ENCODE measurements at places on chromosomes 7 and 10.

- H3K4me3 ChIP-seq: no peak overlapping the region
- H3K4me1 ChIP-seq: no peaks in the 10 kb centered on the region
- no peak for DNase-seq
- no peaks in the 10 kb centered on the region for H3K36me3 ChIP-seq
- no peaks in the 10 kb centered on the region for H3K27me3 ChIP-seq
These were observed 76.1 kb downstream of the GPR37 start for GRCh38 chr7:124689523-124689922.

DNA sequence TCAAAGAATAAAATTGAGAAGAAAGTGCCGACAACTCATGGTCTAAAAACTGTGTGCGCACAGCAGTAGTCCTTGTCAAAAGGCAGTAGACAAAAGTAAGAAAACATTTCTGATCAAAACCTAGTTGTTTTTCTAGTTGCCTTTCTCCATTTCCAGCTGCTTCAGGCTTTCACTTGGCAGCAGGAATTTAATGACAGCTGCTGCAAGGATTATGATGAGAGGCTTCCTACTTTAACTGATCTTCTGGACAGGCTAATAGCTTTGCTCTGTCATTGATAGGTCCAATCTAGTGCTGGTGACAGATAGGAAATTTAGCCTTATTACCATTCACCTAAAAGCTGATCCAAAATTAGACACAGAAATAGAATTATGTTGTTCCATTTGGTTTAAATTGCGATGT lies 110.7 kb upstream of the SEMA3C start:
- no peaks in the 10 kb centered on the region for H3K36me3 ChIP-seq
- DNase-seq: no peak
- H3K27me3 ChIP-seq: peaks cover 5% of the 10 kb centered on the region
- H3K4me3 ChIP-seq: no peak overlapping the region
- no peak overlapping the region for H3K27ac ChIP-seq
- no peaks in the 10 kb centered on the region for H3K4me1 ChIP-seq

DNA sequence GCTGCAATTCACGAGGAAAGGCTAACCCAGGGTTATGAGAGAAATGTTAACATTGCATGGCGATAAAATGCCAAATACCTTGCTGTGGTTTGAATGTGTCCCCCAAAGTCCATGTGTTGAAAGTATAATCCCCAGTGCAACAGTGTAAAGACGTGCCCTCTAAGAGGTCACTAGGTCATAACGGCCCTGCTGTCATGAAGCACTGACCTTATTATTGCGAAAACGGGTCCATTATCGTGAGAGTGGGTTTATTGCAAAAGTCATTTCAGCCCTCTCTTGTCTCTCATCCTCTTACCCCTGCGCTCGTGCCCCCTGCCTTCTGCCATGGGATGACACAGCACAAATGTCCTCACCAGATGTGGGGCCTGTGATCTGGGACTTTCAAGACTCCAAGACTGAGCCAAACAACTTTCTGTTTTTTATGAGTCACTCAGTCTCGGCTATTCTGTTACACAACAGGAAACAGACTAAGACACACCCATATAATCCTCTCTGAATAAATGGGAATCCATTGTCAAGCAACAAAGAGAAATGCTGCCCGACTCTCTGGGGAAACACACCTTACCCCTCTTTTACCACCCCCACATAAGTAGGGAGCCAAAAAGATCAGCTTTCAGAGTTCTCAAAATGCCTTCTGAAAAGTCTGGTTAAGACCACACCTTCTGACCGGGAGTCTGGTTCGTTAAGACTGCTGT lies 73.1 kb upstream of the UCN3 start:
- H3K4me1 ChIP-seq: peaks cover 21% of the 10 kb centered on the region
- H3K4me3 ChIP-seq: no peak overlapping the region
- H3K36me3 ChIP-seq: no peaks in the 10 kb centered on the region
- peak; percentile 79 for DNase-seq

DNA sequence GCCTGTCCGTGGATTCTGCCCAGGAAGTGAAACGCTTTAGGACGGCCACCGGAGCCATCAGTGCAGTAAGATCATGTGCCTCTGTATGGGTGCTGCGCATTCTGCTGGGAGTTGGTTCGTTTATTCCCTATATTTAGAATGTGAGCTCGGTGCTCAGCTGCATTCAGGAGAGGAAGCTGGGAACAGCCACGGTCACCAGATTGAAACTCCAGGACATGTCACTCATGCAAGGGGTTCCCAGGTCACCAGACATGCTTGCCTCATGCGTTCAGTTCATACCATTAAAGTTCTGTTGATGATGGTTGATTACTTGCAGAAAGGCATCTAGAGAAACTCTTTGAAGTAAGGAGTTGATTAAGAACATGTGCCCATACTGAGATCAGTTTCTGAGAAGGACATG lies 78.1 kb downstream of the TRRAP start:
- no peak overlapping the region for H3K27ac ChIP-seq
- H3K4me1 ChIP-seq: no peaks in the 10 kb centered on the region
- H3K4me3 ChIP-seq: no peak overlapping the region
- no peaks in the 10 kb centered on the region for H3K27me3 ChIP-seq
- DNase-seq: no peak

DNA sequence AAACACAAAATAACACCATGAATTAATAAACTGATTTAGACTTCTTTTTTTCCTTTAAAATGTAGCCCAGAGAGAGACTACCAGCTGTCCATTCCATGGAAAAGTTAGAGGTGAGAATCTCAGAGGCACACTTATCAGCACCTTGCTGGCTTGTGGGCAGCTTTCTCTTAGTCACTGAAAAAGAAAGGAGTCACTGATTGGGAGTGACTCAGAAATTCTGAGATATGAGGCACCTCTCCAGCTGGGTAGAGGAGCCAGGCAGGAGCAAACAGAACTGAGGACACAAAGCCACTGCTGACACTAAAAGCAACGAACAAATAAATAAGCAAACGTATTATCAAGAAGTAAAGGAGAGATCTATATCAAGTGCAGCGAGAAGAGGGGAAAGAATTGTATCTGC lies 310.6 kb downstream of the PARD3 start:
- H3K4me3 ChIP-seq: no peak overlapping the region
- no peaks in the 10 kb centered on the region for H3K4me1 ChIP-seq
- DNase-seq: peak; percentile 19
- no peaks in the 10 kb centered on the region for H3K27me3 ChIP-seq
- H3K36me3 ChIP-seq: no peaks in the 10 kb centered on the region
- H3K27ac ChIP-seq: no peak overlapping the region

DNA sequence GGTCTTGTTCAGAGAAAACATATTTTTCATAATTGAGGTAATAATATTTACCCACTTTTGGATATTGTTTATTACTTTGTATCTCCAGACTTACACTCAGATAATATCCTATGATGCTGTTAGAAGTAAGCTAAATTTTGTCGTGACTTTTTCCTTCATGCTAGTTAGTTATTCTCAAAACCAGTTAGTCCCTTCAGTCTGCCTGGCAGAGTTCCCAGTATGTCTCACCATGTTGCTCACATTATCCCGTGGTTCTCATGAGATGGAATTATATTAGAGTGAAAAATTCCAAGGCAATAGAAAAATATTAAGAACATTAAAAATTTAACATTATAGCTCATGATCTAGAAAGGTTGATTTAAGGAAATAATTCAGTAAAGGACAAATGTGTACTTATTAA lies 81.5 kb upstream of the SMIM30 start:
- no peaks in the 10 kb centered on the region for H3K36me3 ChIP-seq
- no peaks in the 10 kb centered on the region for H3K4me1 ChIP-seq
- no peaks in the 10 kb centered on the region for H3K27me3 ChIP-seq
- no peak overlapping the region for H3K27ac ChIP-seq
- no peak for DNase-seq

- no peaks in the 10 kb centered on the region for H3K27me3 ChIP-seq
- no peak for DNase-seq
- no peak overlapping the region for H3K4me3 ChIP-seq
- H3K36me3 ChIP-seq: no peaks in the 10 kb centered on the region
- no peaks in the 10 kb centered on the region for H3K4me1 ChIP-seq
- H3K27ac ChIP-seq: no peak overlapping the region
These were observed 725.1 kb downstream of the SORCS1 start for GRCh38 chr10:106439366-106439765.

DNA sequence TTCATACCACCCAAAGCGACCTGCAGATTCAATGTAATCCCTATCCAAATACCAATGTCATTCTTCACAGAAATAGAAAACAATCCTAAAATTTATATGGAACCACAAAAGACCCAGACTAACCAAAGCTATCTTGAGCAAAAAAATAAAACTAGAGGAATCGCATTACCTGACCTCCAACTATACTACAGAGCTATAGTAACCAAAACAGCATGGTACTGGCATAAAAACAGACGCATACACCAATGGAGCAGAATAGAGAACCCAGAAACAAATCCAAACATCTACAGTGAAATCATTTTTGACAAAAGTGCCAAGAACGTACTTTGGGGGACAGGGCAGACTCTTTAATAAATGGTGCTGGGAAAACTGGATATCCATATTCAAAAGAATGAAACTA lies 16.9 kb upstream of the CUL1 start:
- no peak overlapping the region for H3K4me3 ChIP-seq
- H3K27ac ChIP-seq: no peak overlapping the region
- H3K27me3 ChIP-seq: no peaks in the 10 kb centered on the region
- no peaks in the 10 kb centered on the region for H3K36me3 ChIP-seq
- DNase-seq: no peak

DNA sequence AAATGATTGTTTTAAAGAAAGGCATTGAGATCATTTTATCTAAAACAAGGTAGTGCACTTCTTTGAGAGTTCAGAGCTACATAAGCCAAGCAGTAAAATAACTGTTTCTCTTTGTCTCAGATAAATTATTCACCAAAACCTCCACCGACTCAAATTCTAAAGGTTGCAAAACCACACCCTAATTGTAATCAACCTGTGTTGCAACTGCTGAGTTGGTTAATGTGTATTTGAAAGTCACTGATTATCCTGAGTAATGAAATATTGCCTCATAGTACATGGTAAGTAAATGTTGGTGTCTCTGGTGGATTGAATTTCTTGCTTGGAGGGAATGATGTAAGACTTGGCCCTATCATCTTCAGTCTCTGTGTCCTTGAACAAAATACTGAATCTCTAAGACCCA lies 35.9 kb upstream of the CYP2C9 start:
- H3K4me1 ChIP-seq: no peaks in the 10 kb centered on the region
- no peak for DNase-seq
- H3K27ac ChIP-seq: no peak overlapping the region
- no peak overlapping the region for H3K4me3 ChIP-seq
- no peaks in the 10 kb centered on the region for H3K27me3 ChIP-seq

GRCh38 chr10:124658591-124659242 lies 85.5 kb downstream of the FAM53B start:
- H3K4me3 ChIP-seq: no peak overlapping the region
- no peak for DNase-seq
- H3K4me1 ChIP-seq: no peaks in the 10 kb centered on the region
- no peaks in the 10 kb centered on the region for H3K36me3 ChIP-seq
- no peak overlapping the region for H3K27ac ChIP-seq

DNA sequence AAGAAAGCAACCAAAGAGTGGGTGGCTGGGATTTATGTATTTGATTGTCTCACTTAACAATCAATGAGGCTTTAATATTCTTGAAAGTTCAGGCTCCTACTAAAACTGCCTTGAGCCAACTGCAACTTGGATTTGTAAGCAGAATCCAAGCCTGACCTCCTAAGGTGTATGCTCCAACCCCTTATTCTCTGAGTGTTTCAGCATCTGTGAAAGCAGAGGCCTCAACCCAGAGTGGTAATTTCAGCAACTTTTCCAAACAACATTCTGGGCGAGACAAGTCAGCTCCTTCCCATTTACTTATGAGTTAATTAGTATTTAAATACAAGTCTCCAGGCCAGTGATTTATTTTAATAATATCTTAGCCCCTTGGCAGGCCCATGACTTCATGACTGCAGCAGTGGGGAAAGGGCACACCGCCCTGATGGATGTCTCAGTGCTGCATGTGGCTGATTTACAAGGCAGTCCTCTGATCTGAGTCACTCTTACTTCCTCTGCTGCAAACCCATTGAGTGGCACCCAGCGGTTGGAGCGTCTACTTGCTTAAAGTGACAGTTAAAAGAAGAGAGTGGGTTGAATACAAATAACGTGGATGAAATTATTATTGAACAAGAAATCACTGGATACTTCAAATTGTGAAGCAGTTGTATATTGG lies 209.1 kb downstream of the TRIL start:
- H3K27ac ChIP-seq: no peak overlapping the region
- peak; percentile 71 for DNase-seq
- no peak overlapping the region for H3K4me3 ChIP-seq
- H3K27me3 ChIP-seq: no peaks in the 10 kb centered on the region
- no peaks in the 10 kb centered on the region for H3K36me3 ChIP-seq

- H3K36me3 ChIP-seq: no peaks in the 10 kb centered on the region
- H3K27ac ChIP-seq: peak overlapping the region; percentile 32
- peaks cover 25% of the 10 kb centered on the region for H3K4me1 ChIP-seq
- no peak overlapping the region for H3K4me3 ChIP-seq
- peaks cover 2% of the 10 kb centered on the region for H3K27me3 ChIP-seq
- DNase-seq: peak; percentile 85
These were observed 1.5 kb downstream of the LIPK start for GRCh38 chr10:88707429-88708155.

DNA sequence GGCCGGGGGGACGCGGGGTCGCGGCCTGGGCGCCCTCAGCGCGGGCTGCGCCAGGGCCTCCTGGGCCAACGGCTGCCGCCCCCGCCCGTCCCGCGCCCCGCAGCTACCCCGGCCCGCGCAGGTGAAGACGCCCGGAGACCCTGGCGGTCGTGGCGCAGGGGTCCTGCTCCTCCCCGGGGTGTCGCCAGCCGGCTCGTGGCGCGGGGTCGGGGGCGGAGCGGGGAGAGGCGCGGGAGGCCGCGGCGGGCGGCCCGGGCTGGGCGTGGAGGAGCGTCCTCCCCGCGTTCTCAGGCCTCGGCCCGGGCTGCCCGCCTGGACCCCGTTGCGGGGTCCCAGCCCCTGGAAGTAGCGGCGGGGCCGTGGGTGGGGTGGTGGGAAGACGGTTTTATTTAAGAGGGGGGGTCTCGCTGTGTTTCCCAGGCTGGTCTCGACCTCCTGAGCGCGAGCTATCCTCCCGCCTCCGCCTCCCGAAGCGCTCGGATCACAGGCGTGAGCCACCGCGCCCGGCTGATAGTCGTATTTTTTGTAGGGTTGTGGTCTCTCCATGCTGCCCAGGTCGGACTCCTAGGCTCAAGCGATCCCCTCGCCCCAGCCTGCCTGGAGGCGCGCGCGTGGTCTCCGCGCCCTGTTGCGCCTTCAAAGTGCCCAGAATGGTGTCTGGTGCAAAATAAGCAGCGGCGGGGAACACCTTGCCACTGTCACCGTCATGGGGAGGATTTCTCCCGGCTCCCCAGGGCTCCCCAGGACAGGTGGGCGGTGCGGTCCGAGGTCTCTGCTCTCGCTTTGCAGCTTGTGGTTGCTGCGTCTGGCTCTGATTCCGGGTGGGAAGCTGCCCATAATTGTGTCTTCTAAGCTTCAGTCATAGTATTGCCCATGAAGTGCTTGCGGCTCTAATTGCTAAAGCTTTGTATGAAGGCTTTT lies 15.3 kb upstream of the SUN1 start:
- peak overlapping the region; percentile 19 for H3K4me3 ChIP-seq
- DNase-seq: peak; percentile 49
- no peaks in the 10 kb centered on the region for H3K27me3 ChIP-seq
- peaks cover 20% of the 10 kb centered on the region for H3K4me1 ChIP-seq
